Breast epithelium (tissue), 4 donors: ENCODE measurements at places on chromosomes 3 and 15. TPM values are rescaled to one million over a fixed set of nuclear protein-coding genes. Genes with fewer than 3 reads are reported as not detected.

The CACNA2D2 gene
- 2.0 TPM for total RNA-seq

The SI gene
- total RNA-seq = not detected

The GOLGA8J gene
- total RNA-seq = not detected

The SLC22A14 gene
- total RNA-seq = not detected

The RARRES1 gene
- total RNA-seq = 3.5 TPM

The GOLGA6A gene
- 1.0 TPM for total RNA-seq

The NR2E3 gene
- not detected for total RNA-seq

The LNP1 gene
- total RNA-seq = 2.7 TPM

The REC114 gene
- not detected for total RNA-seq

DNA sequence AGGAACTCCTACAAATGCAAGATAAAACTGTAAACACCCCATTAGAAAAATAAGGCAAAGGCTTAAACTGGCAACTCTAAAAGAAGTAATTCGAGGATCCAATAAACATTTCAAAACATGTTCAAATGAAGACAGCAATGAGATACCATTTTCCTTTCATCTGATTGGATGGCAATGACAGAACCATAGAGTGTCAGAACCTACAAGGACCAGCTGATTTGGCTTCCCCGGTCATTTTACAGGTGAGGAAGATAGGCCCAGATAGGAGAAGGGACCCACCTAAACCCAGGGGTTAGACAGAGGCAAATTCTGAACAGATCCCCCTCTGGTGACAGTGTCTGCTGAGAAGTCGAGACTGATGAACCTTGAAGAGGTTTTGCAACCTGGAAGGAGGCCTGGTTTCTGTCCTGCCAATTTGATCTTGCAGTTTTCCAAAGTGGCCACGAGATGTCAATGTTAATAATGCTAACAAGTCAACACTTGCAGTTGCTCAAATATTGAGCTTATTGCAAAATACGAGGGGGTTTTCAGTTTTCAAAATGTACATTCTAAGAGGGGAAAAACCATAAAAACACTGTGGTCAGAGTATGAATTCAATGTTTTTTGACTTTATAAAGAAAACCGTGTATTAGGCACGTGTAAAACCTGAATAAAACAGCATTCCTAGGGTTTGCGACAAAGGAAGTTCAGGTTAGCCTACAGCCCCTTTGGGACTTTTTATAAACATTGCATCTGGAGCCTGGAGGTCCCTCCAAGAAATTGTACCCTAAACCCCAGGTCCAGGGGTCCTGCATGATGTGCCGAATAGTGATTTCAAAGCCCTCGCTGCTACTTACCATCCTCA is 21.5 kb downstream of the CFAP161 start:
- DNase-seq = peak; percentile 56

- no peak for DNase-seq
Measured at GRCh38 chr3:175258763-175259162, 399.6 kb downstream of the NAALADL2 start.

DNA sequence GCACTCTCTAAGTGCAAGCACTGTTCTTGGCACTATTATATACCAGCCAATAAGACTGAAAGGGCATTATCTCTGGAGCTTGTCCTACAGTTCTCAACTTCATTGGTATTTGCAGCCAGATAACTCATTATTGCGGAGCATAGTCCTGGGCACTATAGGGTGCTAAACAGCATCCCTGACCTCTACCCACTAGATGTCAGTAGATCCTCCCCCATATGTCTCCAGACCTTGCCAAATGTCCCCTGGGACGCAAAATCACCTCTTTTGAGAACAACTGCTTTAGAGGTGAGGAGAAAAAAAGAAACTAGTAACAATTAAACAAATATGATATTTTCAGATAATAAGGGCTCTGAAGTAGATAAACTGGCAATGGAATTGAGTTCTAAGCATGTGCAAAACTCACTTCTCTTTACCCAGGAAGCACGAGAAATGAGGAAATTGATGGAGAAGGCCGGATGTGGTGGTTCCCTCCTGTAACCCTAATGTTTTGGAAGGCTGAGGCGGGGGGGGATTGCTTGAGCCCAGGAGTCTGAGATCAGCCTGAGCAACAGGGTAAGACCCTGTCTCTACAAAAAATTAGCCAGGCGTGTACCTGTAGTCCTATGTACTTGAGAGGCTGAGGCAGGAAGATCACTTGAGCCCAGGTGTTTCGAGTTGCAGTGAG is 61.4 kb downstream of the FRMD4B start:
- no peak for DNase-seq

DNA sequence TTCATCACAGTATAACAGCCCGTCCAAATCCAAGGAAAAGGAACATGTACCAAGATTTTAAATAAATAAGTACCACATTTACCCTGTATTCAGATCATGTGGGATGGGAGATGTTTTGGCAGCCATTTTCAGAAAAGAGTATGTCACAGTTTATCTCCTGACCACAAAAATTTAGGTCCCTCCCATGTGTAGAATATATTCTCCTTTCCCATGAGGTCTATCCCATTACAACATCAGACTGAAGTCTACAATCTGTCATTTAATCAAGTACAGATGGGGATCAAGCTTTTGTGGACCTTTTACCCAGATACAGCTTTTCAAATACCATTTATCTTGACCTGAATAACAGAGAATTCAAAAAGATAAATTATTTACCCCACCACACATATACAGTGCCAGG is 444.5 kb downstream of the PLOD2 start:
- no peak for DNase-seq

DNA sequence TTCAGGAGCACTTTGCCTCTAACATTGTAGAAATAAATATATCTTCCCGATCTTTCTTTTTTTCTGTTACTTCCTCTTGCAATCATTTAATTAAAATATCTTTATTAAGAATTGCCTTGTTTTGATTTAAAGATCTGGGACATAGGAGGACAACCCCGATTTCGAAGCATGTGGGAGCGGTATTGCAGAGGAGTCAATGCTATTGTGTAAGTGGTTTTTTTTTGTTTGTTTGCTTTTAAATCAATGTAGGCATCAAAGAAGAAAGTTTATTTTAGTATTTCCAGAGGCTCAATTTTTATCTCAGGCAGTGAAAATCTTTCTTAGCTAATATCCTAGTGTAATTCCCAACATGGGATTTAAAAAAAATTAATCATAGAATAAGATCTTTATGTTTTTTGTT is 15.5 kb upstream of the EDEM1 start:
- no peak for DNase-seq

- DNase-seq = no peak
Measured at GRCh38 chr3:179299999-179300613, 22.7 kb upstream of the ZNF639 start.

DNA sequence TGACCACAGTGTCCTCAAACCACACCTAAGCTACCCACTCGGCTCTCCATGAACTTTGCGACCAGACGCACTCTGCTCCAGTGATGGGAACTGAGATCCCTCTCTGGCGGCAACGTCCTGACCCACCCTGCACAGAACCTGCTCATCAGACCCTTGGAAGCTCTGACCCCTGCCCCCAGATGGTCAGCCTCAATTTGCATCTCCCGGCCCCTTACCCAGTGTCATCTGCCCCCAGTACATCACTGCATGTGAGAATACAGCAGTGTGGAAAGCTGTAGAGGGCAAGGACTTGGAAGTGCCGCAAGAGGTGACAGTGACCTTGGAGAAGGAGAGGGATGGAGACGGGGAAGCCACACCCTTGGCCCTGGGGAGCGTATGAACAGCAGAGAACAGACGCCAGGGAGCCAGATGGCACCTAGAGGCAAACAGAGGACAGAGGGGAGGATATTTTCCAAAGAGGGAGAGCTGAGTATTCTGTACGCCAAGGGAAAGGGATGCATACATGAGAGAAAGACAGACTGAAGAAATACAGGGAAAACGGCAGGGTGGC is 192.0 kb downstream of the XXYLT1 start:
- no peak for DNase-seq

DNA sequence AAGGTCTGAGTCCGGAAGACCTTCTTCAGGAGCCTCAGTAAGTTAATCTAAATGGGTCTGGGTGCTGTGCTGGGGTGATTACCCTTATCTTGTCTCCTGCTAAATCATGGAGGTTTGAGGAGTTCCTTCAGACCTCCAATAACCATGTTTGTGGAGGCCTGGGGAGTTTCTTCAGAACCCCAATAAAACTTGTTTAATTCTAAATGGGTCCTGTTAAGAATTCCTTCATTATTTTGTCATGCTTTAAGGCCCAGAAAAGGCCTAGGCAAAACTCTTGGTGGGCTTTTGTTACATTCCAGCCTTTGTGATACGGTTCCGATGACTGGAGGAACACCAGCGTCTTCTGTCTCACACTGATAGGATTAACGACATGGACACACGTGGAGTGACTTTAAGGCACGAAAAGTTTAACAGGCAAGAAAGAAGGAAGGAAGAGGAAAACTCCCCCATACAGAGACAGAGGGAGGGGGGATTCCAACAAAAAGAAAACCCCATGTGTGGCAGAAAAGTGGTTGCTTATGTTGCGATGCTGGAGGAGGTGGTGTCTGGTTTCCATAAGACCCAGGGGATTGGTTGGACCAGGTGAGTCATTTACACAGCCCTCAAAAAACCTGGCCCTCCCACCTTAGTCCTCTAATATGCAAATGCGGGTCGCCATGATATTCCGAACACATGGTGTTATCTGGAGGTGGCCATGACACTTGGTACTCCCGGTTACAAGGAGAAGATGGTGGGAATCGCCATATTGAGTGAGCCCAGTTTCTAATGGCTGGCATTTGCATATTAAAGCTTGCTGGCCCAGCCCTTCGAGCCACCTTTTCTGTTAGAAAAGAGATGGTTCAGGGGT is 72.6 kb upstream of the MFGE8 start:
- no peak for DNase-seq

GRCh38 chr3:77372634-77373346 is 332.9 kb downstream of the ROBO2 start:
- DNase-seq = no peak

DNA sequence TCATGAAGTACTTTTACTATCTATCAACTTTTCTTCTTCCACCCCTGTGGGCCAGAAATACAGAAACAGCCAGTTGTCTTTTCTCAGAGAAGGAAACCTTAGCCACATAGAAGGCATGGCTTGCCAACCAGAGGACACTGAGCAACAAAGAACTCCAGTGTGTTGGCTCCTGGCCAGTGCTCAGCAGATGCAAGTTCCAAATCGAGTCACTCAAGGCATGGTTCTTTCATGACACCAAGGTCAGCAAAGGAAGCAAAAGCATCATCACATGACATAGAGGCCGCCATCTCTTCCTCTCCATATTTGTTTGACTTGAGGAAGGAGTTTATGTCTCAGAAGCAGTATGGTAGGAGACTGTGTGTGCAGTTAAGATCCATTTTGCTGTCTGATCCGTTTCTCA is 92.2 kb downstream of the MYLK start:
- no peak for DNase-seq

GRCh38 chr15:51088585-51088984 is 6.1 kb downstream of the TNFAIP8L3 start:
- DNase-seq = no peak

GRCh38 chr15:82647835-82648256 is 683 bp upstream of the CPEB1 start:
- DNase-seq = no peak

DNA sequence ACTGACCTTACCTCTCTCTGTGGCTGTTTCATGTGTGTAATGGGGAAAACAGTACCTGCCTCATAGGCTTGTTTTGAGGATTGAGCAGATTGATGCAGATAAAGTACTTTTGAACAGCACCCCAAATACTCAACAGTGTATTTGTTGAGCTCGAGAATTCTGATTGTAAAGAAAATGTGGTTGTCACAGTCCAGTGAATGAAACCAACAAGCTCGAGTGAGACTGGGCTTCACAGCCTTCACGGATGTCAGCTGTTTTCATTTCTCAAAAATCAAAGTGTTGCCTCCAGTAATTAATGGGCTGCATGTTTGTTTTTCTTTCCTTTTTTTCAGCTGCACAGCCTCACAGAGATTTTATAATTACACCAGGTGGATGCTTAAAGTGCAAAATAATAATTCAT is 43.7 kb downstream of the PARP15 start:
- DNase-seq = no peak

DNA sequence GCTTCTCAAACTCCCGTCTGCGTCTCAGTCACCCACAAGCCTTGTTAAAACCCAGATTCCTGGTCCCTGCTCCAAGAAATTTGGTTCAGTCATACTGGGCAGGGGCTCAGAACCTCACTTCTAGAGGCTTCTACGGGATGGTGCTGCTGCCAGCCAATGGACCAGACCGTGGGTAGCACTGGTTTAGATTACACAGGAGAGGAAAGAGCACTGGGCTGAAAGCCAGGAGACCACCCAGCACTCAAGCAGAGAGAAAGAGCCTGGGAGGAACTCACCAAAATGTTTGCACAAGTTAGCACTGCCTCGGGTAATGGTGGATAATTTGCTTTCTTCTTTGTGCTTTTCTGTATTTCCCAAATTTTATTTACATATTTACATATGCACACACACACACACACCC is 46.9 kb upstream of the MUC13 start:
- DNase-seq = no peak

GRCh38 chr3:42872718-42873117 is 3.0 kb downstream of the CYP8B1 start:
- no peak for DNase-seq

GRCh38 chr3:57007521-57008460 is 52.7 kb upstream of the SPATA12 start:
- DNase-seq = peak; percentile 72
